ENCODE measurements at places on chromosomes 1 and 21. TPM values are rescaled to one million over a fixed set of nuclear protein-coding genes. Genes with fewer than 3 reads are reported as not detected.

DNA sequence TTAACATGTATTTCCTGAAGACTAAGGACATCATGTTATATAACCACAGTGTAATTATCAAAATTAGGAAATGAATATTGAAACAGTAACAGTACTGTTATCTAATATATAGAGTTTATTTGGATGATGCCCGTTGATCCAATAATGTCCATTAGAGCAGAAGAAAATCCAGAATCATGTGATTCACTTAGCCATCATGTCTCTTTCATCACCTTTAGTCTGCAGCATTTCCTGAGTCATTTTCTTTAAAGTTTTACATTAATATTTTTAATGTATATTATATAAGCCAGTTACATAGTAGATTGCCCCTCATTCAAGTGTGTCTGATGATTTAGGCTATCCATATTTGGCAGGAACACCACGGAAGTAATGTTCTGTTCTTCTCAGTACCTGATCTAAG is 28.9 kb downstream of the MPZL1 start:
- DNase-seq: no peak
- no peak overlapping the region for H3K27ac ChIP-seq
- H3K27me3 ChIP-seq: no peaks in the 10 kb centered on the region
- no peaks in the 10 kb centered on the region for H3K36me3 ChIP-seq

Gene AMIGO1
- total RNA-seq: 1.3 TPM

- H3K27me3 ChIP-seq: no peaks in the 10 kb centered on the region
- H3K4me1 ChIP-seq: no peaks in the 10 kb centered on the region
- peaks cover 22% of the 10 kb centered on the region for H3K36me3 ChIP-seq
- H3K27ac ChIP-seq: peak overlapping the region; percentile 67
Measured at GRCh38 chr1:174988986-174989385, 10.8 kb upstream of the CACYBP start.

DNA sequence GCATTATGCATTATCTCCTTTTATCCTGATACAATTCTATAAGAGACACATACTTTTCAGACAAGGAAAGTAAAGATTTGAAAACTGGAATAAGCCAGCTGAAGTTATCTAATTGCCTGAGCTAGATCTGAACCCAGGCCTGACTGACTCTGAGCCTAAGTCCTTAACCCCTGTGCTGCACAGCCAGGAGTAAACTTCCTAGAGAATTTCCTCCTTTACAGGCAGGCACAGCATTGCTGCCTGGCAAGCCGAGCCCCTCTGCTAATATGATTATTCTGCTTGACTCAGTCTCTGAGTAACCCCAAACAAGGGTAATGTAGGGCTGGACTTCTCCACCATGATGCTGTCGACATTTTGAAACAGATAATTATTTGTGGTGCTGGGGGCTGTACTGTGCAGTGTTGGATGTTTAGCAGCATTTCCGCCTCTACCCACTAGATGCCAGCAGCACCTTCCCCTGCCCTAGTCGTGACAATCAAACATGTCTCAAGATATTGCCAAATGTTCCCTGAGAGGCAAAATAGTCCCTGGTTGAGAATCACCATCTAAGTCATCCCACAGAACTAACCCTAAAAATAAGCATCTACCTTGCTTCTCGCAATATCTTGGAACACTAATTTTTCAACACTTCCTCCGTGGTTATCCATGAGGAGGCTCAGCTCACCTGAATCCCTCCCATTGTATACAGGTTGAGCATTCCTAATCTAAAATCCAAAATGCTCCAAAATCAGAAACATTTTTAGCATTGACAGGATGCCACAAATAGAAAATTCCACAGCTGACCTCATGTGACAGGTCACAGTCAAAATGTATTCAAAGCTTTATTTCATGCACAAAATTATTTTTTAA is 18.5 kb downstream of the CAMK1G start:
- H3K27me3 ChIP-seq: peaks cover 40% of the 10 kb centered on the region
- no peak overlapping the region for H3K27ac ChIP-seq
- no peaks in the 10 kb centered on the region for H3K4me1 ChIP-seq
- no peaks in the 10 kb centered on the region for H3K36me3 ChIP-seq
- peak; percentile 61 for DNase-seq

Measured in Calu3 (cell line).